Hepatocyte (in vitro differentiated cells): ENCODE measurements at places on chromosomes 5 and 9. TPM values are rescaled to one million over a fixed set of nuclear protein-coding genes. Genes with fewer than 3 reads are reported as not detected.

The HINT1 gene
- 268 and 291 TPM in 2 replicates for total RNA-seq

The OR1J2 gene
- not detected in 2 replicates for total RNA-seq

The LIX1 gene
- 4.7 and 6.2 TPM in 2 replicates for total RNA-seq

The MSMP gene
- total RNA-seq: not detected in 2 replicates

The NOP16 gene
- total RNA-seq: 22.9 and 25.6 TPM in 2 replicates

The FOXI1 gene
- not detected in 2 replicates for total RNA-seq

The WDR38 gene
- total RNA-seq: not detected in 2 replicates

The DMRT3 gene
- total RNA-seq: not detected in 2 replicates

The CARD9 gene
- 0.68 and 0.80 TPM in 2 replicates for total RNA-seq

The ENTPD2 gene
- total RNA-seq: 1.8 and 2.3 TPM in 2 replicates
